ENCODE measurements at places on chromosomes 13 and 19.

GRCh38 chr13:47869776-47870175 is 131.3 kb downstream of the SUCLA2 start:
- no peak for DNase-seq

DNA sequence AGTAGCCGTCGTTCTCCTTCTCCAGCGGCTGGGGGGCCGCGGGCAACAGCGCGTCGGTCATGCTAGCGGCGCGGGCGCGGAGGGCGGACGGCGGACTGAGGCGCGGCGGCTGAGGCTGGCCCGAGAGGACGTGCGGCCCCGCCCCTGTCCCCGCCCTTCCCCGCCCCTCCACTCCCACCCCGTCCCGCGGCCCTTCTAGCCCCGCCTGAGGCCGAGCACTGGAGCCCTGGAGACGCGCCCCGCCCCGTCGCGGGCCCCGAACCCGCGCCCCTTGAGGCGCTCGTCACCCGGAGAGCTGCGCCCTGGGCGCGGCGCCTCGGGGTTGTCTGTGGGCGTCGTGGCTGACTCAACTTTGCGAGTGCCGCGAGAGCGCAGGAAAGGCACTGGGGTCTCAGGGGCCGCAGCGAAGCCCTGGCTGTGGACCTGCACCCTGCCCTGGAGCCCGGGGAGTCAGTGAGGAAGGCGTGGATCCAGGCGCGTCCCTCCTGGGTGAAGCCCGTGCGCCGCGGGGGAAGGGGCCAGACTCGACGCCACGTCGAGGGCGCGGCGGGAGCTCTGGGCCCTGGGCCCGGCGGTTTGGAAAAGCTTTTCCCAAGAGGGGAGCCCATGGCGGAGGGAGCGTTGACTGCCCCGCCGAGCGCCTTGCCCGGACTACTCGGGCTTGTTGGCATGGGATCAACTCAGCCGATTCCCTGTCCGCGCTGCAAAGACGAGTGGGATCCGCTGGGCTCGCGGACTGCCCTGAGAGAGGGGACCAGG is at the start of gene RHPN2:
Gene RHPN2, minus strand, starts transcription at position 97 of the 759 bp plus-strand sequence. Its CDS starts 36 bp downstream, at position 61.
- peak; percentile 83 for DNase-seq

DNA sequence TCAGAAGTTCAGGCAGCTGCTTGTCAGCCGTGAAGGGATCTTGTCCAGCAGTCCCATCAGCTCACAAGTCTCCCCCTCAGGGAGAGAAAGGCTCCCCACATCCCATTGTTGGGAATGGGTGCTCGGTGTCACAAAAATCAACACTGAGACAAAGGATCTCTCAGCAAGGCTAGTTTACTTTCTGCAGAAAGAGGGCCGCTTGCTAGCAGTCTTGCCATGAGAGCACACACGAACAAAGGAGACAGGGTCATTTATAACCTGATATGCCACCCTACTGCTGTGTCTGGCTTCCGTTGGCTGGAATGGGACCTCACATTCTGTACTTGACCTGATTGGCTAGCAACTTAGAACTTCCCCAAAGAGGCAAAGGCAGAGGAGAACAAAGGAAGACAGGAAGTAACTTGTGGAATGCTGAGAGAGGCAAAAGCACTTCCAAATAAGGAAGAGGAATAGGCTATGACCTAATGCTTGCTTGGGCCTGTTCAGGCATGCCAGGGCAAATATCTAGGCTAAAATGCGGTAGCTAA is 8.7 kb upstream of the IGFL3 start:
- peak; percentile 30 for DNase-seq

- DNase-seq = no peak
Measured at GRCh38 chr13:37403776-37404527, 194.6 kb downstream of the POSTN start.

DNA sequence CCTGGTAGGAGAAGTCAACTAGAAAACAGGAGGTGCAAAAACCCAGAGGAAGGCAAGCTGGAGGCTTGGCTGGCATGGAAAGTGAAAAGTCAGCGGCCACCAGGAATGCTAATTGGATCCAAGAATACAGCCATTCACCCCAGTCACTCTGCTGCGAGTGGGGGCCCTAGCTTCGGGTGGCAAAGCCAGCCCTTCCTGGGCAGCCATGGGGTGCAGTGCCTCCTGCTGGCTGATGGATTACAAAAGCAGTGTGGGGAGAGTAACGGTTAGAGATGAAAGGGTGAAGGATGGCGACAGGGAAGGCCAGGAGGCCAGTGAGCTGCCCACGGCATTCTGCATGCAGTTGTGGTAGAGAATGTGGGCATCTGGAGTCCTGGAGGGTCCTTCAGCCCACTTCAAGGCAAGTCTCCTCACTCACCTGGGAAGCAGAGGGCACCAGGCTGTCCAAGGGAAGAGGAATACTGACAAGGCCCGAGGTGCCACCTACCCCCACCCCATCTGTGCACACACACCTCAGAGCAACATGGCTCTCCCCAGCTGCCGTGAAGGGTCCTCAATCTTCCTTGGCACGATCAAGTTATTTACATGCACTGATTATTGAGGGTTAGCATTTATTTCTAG is 20.3 kb upstream of the EPHX3 start:
- no peak for DNase-seq

DNA sequence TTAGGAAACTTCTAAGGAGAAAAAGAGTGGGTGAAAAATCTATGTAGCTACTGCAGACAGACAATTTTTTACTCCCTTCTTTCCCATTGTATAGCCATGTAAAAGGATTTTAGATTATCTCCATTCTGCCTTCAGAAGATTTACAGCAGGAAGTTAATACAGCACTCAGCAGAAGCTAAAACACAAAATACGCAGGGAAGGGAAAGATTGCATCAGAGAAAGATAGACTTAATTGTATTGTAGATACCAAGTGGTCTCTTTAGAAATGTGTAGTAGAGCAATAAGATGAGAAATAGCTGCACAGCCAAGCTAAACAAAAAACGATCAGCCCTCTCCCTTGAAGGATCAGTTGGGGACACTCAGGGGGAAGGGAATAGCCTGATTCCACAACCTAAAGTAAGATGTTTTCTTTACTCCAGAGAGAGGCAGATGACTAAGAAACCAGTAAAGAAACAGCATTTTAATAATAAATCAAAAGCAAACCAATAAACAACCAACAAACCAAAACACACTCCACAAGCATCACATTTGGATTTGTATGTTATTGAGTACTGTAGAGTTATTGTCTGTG is 236.7 kb upstream of the SLITRK1 start:
- no peak for DNase-seq

- DNase-seq = peak; percentile 22
Measured at GRCh38 chr13:26051657-26052311, at the start of gene SHISA2. Gene SHISA2, minus strand, starts transcription at chr13:26052016. Its CDS starts 1,041 bp downstream, at chr13:26050975.

GRCh38 chr19:39737351-39737750 is 478 bp downstream of the CLC start:
- DNase-seq = no peak

- DNase-seq = peak; percentile 21
Measured at GRCh38 chr13:29847501-29847983, 2.9 kb downstream of the UBL3 start.

DNA sequence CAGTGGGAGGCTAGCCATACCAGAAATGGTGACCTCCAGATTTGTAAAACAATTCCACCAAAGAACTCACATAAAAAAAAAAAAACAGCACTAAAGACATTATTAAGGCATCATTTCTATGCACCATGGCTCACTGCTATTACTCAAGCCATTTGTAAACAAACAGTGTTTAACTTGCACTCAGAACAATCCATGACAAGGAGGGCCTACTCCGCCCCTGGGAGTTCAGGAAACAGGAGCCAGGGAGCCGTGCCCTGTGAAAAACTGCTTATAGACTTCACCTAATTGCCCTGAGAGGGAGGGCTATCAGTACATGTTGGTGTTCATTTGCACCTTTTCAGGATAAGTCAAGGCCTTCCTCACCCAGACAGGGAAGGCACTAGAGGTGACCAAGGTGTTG is 103.2 kb downstream of the ZNF429 start:
- DNase-seq = no peak

DNA sequence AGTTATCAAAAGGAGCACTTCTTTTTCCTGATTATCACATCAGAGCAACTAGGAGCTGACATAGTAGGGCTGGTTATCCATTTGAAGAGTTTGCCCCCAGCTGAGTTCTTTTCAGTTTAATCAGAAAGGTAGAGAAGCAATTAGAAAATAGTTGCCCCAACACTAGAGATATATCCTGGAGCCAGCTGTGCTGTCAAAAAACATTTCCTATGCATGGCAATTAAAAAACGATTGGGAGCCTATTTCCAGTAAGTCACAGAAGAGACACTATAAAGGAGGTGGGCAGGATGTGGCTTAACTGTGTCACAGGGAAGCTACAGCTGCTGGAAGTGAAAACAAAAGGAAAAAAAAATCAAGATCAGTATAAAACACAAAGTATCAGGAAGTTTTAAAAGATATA is 155.7 kb upstream of the SLITRK1 start:
- no peak for DNase-seq

- peak; percentile 65 for DNase-seq
Measured at GRCh38 chr13:31982540-31982939, 49.0 kb upstream of the FRY start.

GRCh38 chr19:34662919-34663318 is 14.0 kb downstream of the SCGB2B2 start:
- DNase-seq = no peak

DNA sequence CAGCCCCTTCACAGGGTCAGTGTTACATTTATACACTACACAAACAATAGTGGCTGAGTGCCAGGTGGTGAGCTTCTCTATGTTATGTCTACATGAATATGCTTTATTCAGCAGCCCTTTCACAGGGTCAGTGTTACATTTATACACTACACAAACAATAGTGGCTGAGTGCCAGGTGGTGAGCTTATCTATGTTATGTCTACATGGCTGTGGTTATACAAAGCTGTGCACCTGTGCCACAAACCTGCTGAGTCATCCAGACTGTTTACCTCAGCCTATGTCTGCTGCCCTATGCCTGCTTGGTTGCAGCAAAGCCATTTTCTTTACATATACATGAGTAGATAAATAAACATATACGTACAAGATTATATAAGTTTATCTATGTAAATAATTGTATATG is 76.5 kb downstream of the ZNF726 start:
- DNase-seq = no peak

GRCh38 chr13:111852725-111853518 is 214.0 kb upstream of the SOX1 start:
- no peak for DNase-seq

GRCh38 chr19:45587873-45588272 is 3.3 kb upstream of the OPA3 start:
- DNase-seq = no peak
